ENCODE measurements at places on chromosomes 13 and 19.

GRCh38 chr19:35868172-35868822 is at the start of gene APLP1:
Gene APLP1, plus strand, starts transcription at chr19:35868574. Its CDS starts 63 bp downstream, at chr19:35868637.
- no peak within 1 kb of the TSS for H3K27ac ChIP-seq
- H3K4me1 ChIP-seq, result peaks cover 16% of the 10 kb centered on the region
- H3K27me3 ChIP-seq, result peaks cover 36% of the 10 kb centered on the region

DNA sequence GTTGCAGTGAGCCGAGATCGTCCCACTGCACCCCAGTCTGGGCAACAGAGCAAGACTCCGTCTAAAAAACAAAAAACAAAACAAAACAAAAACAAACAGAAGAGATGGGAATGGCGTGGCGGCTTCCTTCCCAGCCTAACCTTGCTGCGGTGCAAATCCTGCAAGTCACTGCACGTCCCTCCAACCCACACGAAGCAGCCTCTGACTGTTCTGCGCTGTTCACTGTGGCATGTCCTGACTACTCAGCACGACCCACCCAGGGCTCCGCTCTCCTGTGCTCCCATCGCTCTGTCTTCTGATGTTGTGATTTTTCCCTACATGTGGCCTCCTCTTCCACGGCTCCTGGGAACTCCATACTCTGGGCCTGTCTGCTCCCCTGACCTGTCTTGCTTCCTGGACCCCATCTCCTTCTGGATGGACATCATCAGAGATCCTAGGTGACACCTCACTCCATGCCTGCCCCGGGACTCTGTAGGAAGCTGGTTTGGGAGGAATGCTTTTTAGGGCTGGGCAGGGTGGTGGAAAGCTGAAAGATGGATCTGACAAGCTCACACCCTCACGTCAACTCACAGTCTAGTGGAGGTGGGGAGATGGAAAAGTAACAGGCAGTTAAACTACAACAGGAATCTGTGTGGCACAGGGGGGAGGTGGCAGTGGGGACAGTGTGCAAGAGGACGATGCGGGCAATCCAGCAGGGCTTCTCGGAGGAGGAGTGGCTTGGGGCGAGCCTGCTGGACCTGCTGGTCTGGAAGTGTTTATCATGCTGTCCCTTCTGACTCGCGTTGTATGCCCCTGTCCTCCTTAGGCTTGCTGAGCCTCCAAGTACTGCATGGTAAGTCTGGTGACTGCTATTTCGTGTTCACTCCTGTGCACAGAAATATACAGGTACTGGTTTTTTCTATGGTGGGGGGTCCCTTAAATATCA is 18.8 kb downstream of the ZSCAN5A start:
- H3K4me1 ChIP-seq, result no peaks in the 10 kb centered on the region
- peaks cover 36% of the 10 kb centered on the region for H3K36me3 ChIP-seq
- no peak overlapping the region for H3K4me3 ChIP-seq
- DNase-seq, result no peak
- H3K27me3 ChIP-seq, result no peaks in the 10 kb centered on the region

DNA sequence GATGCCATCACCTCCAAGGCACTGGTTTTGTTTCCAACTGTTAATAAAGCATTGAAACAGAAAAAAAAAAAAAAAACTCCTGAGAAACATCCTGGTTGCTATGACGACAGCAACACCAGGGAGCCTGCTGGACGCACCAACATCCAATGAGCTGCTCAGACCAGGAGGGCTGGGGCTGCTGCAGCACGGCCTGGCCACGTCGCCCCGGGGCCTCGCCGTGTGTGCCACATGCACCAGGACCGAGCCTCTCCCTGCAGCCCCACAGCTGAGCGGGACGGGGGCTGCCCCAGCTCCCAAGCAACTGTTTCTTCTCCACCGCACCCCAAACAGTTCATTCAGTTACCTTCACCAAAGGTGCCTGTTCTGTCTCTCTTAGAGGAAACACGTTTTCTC is 54.5 kb downstream of the RASA3 start:
- no peak overlapping the region for H3K4me3 ChIP-seq
- no peak overlapping the region for H3K27ac ChIP-seq
- H3K4me1 ChIP-seq, result peaks cover 30% of the 10 kb centered on the region

DNA sequence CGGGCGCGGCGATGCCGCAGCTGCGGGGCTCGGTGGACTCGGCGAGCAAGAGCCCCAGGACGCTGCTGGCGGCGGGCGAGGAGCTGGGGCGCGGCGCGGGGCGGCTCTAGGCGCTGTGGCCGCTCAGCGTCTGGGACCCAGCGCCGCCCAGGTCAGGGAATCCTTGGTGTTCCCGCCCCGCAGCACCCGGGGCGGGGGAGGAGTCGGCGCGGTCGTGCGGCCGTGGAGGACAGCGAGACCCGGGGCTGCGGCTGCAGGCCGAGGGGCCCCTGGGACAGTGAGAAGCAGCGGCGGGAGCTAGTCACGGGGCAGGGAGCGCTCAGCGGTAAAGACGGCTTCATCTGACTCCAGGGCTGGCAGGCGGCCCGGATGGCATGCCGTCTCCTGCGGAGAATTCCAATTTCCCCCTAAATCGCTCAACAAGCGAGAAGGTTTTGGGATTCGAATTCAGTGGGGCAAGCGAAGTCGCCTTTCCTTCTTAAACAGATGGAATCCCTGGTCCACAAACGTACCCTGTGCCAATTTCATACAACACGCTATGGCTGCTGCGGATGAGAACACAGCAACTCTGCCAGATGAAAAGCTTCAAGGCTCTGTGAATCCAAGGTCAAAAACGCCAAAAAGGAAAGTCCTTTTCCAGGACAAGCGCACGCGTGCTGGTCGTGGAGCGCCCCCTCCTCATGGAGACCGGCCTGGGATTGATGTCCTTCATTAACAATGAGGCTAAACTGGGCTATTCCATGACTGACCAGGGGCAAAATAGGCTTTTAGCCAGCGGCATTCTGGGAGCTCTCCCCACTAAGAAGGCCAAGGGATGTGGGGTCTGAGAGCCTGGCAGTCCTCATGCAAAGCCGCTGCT is 4.2 kb upstream of the ZSCAN4 start:
- H3K27me3 ChIP-seq, result peaks cover 17% of the 10 kb centered on the region
- H3K36me3 ChIP-seq, result no peaks in the 10 kb centered on the region
- H3K4me1 ChIP-seq, result peaks cover 5% of the 10 kb centered on the region
- H3K4me3 ChIP-seq, result peak overlapping the region; percentile 79
- peak overlapping the region; percentile 68 for H3K27ac ChIP-seq

- no peaks in the 10 kb centered on the region for H3K27me3 ChIP-seq
- H3K27ac ChIP-seq, result peak overlapping the region; percentile 70
- H3K4me1 ChIP-seq, result peaks cover 19% of the 10 kb centered on the region
- H3K4me3 ChIP-seq, result peak overlapping the region; percentile 92
Measured at GRCh38 chr19:34359140-34359953, 5.6 kb upstream of the GPI start.

GRCh38 chr19:2783781-2784145 is 690 bp upstream of the SGTA start:
- H3K36me3 ChIP-seq, result no peaks in the 10 kb centered on the region
- DNase-seq, result no peak
- H3K4me1 ChIP-seq, result peaks cover 32% of the 10 kb centered on the region
- H3K4me3 ChIP-seq, result peak overlapping the region; percentile 85
- peak overlapping the region; percentile 88 for H3K27ac ChIP-seq
- H3K27me3 ChIP-seq, result no peaks in the 10 kb centered on the region

- no peak overlapping the region for H3K27ac ChIP-seq
- no peaks in the 10 kb centered on the region for H3K36me3 ChIP-seq
- no peaks in the 10 kb centered on the region for H3K4me1 ChIP-seq
- peaks cover 4% of the 10 kb centered on the region for H3K27me3 ChIP-seq
- H3K4me3 ChIP-seq, result no peak overlapping the region
Measured at GRCh38 chr13:75333103-75333502, 148.9 kb downstream of the TBC1D4 start.

GRCh38 chr19:17718947-17719711 is at the start of gene MAP1S:
Gene MAP1S, plus strand, starts transcription at chr19:17719480. Its CDS starts 23 bp downstream, at chr19:17719503.
- H3K4me3 ChIP-seq, result peak within 1 kb of the TSS; percentile 87
- peak within 1 kb of the TSS; percentile 45 for H3K27ac ChIP-seq
- H3K4me1 ChIP-seq, result peaks cover 33% of the 10 kb centered on the region
- DNase-seq, result peak; percentile 45

DNA sequence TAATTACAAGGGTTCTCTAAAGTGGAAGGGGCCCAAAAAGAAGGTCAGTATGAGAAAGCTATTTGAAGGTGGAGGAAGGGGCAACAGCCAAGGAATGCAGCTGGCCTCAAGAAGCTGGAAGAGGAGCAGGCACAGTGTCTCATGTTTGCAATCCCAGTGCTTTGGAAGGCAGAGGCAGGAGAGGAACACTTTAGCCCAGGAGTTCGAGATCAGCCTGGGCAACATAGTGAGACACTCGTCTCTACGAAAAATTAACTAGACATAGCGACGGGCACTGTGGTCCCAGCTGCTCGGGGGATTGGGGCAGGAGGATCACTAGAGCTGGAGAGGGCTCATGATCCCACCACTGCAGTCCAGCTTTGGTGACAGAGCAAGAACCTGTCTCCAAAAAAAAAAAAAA is 656 bp upstream of the NEK3 start:
- H3K27me3 ChIP-seq, result peaks cover 2% of the 10 kb centered on the region
- H3K4me3 ChIP-seq, result peak overlapping the region; percentile 87
- peak overlapping the region; percentile 75 for H3K27ac ChIP-seq
- no peak for DNase-seq

- peaks cover 1% of the 10 kb centered on the region for H3K36me3 ChIP-seq
- H3K4me1 ChIP-seq, result peaks cover 25% of the 10 kb centered on the region
- H3K4me3 ChIP-seq, result peak overlapping the region; percentile 97
- DNase-seq, result no peak
Measured at GRCh38 chr13:52449331-52450011, 963 bp downstream of the VPS36 start.
